ENCODE measurements at places on chromosomes 13 and 19.

GRCh38 chr19:7535998-7536695 is 630 bp downstream of the PNPLA6 start:
- no peak for DNase-seq

DNA sequence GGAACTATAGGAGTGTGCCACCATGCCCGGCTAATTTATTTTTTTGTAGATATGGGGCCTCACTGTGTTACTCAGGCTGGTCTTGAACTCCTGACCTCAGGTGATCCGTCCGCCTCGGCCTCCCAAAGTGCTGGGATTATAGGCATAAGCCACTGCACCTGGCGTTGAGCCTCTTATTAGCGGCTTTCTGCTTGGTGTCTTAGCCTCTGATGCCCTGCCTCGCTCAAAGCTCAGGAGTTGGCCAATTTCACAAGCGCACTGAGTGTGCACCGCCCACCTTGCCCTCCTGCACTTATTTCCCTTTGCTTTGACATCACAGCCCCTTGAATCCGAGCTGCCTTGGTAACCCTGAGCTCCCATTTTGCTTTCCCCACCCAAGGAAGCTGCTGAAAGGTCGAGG is 10.1 kb downstream of the YIPF2 start:
- DNase-seq = no peak

DNA sequence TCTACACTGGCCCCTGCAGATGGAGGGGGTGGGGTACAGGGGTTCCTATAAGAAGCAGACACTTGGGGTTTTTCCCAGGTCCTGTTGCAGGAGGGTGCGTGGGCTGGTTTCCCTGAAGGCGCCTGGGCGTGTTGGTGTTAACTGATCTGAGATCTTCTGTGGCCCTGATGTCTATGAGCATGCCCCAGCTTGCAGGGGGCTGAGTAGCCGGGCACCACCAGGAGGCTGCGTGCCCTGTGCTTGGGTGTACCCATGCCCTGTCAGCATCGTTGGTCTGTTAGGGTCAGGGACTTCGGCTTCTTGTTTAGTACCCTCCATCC is 45.3 kb downstream of the CAPN12 start:
- no peak for DNase-seq

GRCh38 chr13:73273745-73274144 is 214.9 kb downstream of the KLF5 start:
- DNase-seq = no peak

- no peak for DNase-seq
Observed at GRCh38 chr13:59979589-59979988, 184.1 kb downstream of the DIAPH3 start.

- DNase-seq = no peak
Observed at GRCh38 chr19:38836159-38836982, 4.8 kb upstream of the ECH1 start.

DNA sequence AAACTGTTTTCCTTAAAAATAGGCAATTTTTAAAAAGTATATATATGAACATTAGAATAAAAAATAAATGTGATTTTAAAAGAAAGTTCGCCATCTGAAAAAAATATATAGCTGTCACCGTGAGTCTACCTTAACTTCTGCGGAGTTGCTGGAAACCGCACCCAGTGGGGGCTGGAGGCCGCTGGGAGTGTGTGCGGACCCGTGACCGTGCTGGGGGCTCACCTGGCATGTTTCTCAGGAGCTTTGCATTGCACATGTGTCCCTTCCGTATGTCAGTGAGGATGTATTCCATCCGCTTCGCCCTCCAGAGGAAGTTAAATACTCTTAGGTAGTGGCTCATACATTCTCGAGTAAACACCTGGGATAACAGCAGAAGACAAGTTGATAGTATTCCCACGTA is 71.7 kb downstream of the TUBGCP3 start:
- no peak for DNase-seq

DNA sequence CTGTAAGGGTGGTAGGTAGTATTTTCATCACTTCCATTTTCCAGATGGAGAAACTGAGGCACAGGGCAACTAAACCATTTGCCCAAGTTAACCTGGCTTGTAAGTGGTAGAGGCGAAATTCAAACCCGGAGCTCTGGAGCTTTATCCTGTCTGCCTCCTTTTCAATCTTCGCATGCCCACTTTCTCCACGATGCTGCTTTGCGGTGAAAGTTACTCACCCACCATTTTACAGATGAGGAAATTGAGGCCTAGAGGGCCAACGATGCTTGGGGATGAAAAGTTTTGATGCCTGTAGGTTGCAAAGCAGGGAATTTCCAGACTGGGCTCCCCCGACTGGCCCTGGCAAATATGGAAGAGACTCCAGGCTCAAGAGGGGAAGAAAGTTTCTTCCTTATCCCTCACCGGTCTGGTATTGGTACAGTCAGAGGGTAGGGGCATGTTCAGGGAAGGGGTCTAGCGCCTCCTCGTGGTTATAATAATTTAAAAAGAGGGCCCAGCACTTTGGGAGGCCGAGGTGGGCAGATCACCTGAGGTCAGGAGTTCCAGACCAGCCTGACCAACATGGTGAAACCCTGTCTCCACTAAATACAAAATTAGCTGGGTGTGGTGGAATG is 1.9 kb upstream of the SH2D3A start:
- DNase-seq = no peak

DNA sequence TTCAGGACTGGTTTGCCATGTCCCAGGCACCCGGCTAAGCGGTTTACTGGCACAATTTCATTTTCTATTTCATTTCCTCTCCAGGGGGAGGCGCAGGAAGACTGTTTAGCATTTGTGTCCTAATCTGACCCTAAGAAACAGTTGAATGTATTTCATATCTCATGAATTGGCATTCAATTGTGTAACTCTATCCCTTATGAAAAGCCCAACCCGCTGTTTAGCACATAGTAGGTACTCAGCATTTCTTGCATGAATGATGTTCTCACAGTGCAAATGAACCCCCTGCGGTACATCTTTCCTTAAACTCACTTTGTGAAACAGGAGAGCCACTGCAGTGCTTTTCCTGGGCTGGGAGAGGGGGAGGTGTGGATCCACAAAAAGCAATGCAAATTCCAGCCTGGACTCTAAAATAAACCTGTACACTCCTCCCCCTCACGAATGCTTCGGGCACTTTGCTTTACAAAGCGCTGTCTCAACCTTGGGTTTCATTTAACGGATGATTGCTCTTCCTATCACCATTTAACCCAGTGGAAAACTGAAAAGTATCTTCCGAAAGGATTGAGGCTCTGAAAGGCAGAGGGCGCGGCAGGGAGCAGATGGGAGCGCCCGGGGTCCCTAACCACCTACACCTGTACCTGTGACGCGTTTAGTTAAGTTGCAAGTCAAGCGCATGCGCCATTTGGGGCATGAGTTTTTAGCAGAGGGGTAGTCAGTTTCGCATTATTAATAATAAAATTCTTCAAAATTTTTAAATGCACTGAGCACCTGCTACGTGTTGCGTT is 1.2 kb upstream of the EEF2 start:
- DNase-seq = no peak
